ENCODE measurements at places on chromosomes 6 and 20. TPM values are rescaled to one million over a fixed set of nuclear protein-coding genes. Genes with fewer than 3 reads are reported as not detected.

Gene TCP11
- not detected for total RNA-seq

Gene CST4
- total RNA-seq: not detected

DNA sequence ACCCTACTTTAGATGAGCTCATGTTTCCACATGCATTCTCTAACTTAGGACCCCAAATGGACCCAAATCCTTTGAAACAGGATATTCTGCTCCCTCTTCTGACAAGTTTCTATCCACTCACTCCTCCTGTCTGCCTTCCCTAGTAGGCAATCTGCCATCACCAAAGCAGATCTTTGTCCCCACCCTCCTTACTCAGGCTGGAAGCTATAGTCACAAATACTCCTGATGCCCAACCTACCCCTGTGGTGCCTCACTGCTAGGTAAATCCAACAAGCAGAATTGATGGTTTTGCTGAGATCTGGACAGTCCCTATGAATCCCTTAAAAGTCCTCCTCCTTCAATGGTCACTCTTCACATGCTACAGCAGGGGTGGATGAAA is 21.7 kb downstream of the ELOVL5 start:
- DNase-seq: no peak
- peak overlapping the region; percentile 64 for H3K27ac ChIP-seq
- peaks cover 47% of the 10 kb centered on the region for H3K4me1 ChIP-seq
- H3K4me3 ChIP-seq: no peak overlapping the region

GRCh38 chr6:155366325-155366724 is 52.0 kb upstream of the TFB1M start:
- DNase-seq: no peak
- H3K36me3 ChIP-seq: no peaks in the 10 kb centered on the region

- no peaks in the 10 kb centered on the region for H3K4me1 ChIP-seq
- H3K4me3 ChIP-seq: no peak overlapping the region
- H3K36me3 ChIP-seq: peaks cover 19% of the 10 kb centered on the region
- DNase-seq: no peak
Measured at GRCh38 chr6:41692730-41693129, 42.7 kb downstream of the TFEB start.

GRCh38 chr6:116451916-116452315 is 9.3 kb upstream of the CALHM6 start:
- H3K27ac ChIP-seq: no peak overlapping the region
- no peak for DNase-seq
- no peak overlapping the region for H3K4me3 ChIP-seq
- no peaks in the 10 kb centered on the region for H3K4me1 ChIP-seq
- no peaks in the 10 kb centered on the region for H3K27me3 ChIP-seq
- H3K36me3 ChIP-seq: no peaks in the 10 kb centered on the region

- no peaks in the 10 kb centered on the region for H3K4me1 ChIP-seq
- no peak overlapping the region for H3K27ac ChIP-seq
- H3K36me3 ChIP-seq: no peaks in the 10 kb centered on the region
- H3K27me3 ChIP-seq: no peaks in the 10 kb centered on the region
- no peak overlapping the region for H3K4me3 ChIP-seq
Measured at GRCh38 chr20:17892189-17892938, 76.2 kb downstream of the SNX5 start.

- no peak overlapping the region for H3K4me3 ChIP-seq
- no peak overlapping the region for H3K27ac ChIP-seq
- no peaks in the 10 kb centered on the region for H3K36me3 ChIP-seq
- DNase-seq: no peak
- H3K27me3 ChIP-seq: no peaks in the 10 kb centered on the region
Measured at GRCh38 chr20:46342451-46343347, 34.4 kb upstream of the CDH22 start.

Gene SYCP2L
- total RNA-seq: 0.20 TPM

Gene FAM184A
- 2.2 TPM for total RNA-seq

- H3K36me3 ChIP-seq: no peaks in the 10 kb centered on the region
- no peaks in the 10 kb centered on the region for H3K27me3 ChIP-seq
- H3K4me1 ChIP-seq: peaks cover 9% of the 10 kb centered on the region
- no peak overlapping the region for H3K4me3 ChIP-seq
- no peak for DNase-seq
- peak overlapping the region; percentile 3 for H3K27ac ChIP-seq
Measured at GRCh38 chr6:162053084-162053483, 674.5 kb downstream of the PRKN start.
